NCI-H1105 (cell line): ENCODE measurements at places on chromosomes 12 and 14.

- no peak for DNase-seq
Measured at GRCh38 chr12:60494244-60494643, 898.4 kb downstream of the SLC16A7 start.

- no peak for DNase-seq
Measured at GRCh38 chr14:91270619-91271018, 26.1 kb upstream of the GPR68 start.

- no peak for DNase-seq
Measured at GRCh38 chr12:65900912-65901672, 76.8 kb downstream of the HMGA2 start.

DNA sequence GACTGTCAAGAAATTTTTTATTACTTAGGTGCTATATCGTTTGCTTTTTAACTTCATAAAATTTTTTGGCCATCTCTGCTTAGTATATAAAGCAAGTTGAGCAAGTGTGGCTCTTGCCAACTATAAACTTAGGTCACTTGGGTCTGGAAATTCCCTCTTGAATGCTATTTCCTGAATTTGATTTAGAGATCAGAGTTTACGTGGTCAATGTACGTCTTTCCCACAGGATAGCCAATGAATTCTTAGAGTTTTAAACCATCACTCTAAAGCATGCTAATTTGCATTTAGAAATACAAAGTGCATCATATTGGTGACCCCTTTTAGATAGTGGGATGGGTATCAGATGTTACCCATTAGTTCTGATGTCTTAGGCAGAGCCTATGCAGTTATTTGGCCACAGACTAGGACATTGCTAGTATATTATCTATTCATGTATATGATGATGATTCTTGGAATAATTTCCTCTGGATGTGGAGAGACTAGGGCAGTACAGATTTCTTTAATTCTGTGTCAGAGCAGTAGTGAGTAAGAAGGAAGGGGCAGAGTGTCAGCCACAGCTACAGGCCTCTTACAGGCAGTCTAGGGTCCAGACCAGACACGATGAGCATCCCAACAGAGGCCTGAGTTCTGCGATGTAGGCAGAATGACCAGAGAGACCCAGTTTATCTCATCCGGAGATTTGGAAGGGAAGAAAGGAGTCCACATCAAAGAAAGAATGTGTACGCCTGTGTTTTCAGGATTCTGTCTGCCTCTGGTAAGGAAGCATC is 30.3 kb downstream of the SCN8A start:
- DNase-seq: no peak

DNA sequence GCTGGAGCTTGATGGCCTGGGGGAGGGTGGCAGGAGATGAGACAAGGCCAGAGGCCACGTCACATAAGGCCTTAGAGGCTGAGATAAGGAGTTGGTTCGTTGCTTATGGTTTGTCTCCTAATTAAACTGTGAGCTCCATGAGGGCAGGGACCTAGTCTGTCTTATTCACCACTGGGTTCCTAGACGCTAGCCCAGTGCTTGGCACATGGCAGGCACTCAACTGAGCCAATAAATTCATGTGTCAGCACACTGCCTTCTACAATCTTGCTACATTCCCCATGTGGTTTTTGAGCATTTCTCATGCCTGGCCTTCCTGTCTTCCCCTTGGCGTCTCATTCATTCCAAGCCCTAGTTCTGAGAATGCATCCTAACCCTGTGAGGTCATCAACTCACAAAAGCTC is 92.5 kb upstream of the MED13L start:
- DNase-seq: no peak

DNA sequence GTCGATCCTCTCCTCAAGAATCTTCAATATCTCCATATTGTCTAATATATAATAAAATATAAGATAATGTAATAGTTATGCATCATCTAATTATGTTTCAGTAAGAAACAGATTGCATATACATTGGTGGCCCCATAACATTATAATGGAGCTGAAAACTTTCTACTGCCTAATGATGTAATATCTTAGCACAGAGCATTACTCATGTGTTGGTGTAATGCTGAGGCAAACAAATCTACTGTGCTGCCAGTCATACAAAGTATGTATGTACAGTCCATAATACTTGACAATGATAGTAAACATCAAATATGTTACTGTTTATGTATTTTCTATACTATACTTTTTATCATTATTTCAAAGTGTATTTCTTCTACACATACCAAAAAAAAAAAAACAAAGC is 128.7 kb downstream of the CPNE8 start:
- no peak for DNase-seq

GRCh38 chr14:68502230-68502629 is 290.6 kb downstream of the ZFP36L1 start:
- DNase-seq: no peak

- DNase-seq: no peak
Measured at GRCh38 chr12:45498645-45499044, 230.9 kb upstream of the ARID2 start.

DNA sequence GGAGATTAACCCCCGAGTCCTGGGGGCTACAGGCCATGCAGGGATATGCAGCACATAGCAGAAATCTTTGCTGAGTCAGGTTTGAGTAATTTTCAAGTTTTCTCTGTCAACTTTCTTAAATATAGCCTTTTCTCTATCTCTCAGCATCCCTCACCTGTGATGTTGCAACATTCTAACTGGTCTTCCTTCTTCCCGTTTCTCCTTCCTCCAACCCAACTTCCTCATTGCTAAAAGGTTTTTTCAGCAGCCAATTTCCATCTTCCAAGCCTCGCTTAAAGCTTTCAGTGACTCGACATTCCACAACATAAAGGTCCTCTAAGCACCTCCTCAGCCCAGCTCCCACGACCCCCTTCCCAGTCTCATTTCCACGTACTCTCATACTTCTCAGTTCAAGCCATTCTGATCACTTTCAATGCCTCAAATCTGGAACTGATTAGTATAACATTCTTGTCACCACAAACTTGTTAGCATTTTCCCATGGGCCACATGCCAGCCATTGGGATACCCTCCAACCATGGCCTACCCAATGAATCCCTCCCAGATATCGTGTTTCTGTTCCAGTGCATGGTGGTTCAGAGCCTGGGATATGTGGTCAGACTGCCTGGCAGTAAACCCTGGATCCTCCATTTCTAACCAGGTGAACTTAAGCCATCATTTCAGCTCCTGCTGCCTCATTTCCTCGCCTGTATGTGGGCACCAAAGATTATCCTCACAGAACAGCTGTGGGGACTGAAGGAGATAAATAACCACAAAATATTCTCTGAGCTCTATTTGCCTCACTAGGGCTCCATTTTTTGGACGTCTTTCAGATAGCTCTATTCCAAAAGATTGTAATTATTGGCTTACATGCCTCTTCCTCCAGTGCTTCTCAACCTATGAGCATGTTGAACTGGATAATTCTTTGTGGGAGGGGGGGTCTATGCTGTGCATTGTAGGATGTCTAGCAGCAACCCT is 65.8 kb downstream of the KCNK10 start:
- no peak for DNase-seq

DNA sequence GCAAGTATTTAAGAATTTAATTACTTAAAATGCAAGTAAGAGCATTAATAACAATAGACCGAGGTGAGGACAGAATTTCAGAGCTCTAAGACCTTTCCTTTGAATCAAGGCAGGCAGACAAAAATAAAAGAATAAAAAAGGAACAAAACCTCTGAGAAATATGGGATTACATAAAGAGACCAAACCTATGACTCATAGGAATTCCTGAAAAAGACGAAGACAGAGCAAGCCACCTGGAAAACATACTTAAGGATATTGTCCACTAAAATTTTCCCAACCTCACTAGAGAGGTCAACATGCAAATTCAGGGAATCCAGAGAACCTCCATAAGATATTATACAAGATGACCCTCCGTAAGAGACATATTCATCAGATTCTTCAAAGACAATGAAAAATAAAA is 325.1 kb downstream of the AEBP2 start:
- no peak for DNase-seq

DNA sequence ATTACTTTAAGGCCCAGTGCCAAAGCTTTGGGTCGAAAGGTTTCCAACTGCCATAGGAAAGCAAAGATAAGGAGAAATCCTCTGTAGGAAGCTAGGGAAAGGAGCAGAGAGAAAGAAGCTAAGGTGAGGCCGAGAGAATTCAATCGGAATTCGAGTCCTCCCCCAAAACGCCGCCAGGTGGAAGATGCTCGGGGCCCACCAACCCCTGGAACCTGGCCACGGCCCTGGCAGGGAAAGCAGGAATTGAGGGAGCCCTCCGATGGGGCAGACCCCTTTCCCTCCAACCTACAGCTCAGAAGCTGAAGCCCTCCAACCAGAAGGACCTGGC is 498 bp downstream of the GMFB start:
- DNase-seq: no peak

GRCh38 chr12:89267404-89267803 is 84.9 kb downstream of the DUSP6 start:
- DNase-seq: no peak

DNA sequence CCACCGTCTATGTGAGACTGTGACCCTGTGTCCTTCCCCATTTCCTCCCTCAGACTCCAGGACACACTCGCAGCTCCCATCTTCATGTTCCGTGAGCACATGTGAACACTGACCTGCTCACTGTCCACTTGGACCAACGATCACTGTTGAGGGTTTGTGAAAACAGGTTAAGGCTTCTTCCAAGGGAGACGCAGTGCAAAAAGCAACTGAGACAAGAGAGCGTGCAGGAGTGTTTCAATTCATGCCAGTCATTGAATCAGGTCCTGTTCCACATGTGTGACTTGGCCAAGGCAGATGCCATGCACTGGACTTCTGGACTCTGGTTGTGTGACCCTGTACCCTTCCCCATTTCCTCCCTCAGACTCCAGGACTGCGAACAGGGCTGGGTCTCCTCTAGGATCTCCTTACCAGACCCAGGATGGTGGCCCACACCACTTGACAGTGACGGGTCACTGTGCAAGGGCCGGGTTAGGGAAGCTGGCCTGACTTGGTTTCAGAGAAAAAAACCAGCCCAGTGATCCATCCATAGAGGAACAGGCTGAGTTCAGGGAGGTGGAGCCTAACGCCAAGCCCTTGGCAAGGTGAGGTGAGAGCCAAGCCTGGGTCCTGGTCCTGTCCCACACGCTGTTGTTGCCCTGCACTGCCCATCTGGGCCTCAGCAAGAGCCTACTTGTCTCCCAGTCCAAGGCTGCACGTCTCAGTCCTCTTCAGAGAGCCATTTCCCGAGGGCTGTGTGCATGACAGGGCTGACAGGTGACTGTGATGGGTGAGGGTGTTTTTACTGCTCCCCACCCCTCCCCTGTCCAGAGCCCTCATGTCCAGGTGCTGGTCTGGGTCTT is 5.7 kb upstream of the KRT5 start:
- no peak for DNase-seq

GRCh38 chr12:77118696-77119095 is 53.3 kb upstream of the E2F7 start:
- no peak for DNase-seq

- DNase-seq: no peak
Measured at GRCh38 chr14:81889529-81889928, 355.9 kb upstream of the SEL1L start.

DNA sequence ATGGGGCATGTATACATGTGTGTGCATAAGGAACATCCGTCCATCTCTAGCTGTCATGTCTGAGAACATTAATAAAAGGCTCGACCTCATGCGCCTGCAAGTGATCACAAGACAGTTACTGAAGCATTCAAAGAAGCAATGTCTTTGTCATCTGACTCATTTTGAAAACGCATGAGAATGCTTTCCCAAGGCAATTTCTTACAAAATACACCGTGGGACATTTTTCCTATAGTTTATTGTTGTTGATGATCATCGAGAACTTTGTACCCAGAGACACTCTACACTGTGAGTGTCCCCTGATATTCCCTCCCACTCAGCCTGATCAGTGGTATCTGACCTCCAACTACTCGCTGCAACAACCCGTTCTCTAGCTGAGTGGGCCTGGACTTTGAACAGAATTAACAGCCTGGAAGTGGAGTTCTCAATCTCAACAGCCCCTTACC is 68.1 kb downstream of the ETV6 start:
- DNase-seq: no peak

DNA sequence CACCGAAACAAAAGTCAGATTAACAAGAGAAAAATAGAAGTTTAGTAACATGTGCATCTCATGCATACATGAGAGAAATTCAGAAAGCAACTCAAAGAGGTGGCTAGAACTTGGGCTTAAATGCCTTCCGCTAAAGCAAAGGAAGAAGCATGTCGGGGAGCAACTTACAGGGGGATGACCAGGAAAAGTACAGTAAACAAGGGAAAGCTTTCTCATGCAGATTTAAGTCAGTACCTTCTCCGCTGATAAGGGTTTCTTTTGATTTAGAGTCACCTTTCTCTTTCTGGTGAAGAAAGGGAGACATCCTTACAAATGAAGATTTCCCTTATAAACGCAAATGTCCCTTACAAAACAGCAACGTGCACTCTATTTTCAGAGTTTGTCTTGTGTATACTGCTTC is 6.0 kb upstream of the RNASE6 start:
- no peak for DNase-seq

DNA sequence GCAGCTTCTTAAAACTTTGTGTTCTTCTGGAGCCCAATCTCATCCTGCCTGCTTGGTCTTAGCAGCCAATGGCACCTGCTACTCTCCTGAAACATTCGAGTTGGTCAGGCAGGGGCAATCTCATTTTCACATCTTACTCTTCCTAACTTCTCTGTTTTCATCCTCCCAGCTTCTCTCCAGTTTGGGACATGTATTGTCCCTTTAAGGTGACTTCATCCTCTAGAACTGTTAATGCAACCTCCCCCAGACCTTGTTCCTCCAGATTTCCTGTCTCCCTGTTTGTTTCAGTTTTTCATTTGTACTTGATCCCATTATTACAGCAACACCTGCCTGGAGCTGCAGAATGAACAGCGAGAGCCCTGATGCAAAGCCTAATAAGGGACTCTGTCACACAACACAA is 31.3 kb downstream of the SERPINA11 start:
- no peak for DNase-seq

DNA sequence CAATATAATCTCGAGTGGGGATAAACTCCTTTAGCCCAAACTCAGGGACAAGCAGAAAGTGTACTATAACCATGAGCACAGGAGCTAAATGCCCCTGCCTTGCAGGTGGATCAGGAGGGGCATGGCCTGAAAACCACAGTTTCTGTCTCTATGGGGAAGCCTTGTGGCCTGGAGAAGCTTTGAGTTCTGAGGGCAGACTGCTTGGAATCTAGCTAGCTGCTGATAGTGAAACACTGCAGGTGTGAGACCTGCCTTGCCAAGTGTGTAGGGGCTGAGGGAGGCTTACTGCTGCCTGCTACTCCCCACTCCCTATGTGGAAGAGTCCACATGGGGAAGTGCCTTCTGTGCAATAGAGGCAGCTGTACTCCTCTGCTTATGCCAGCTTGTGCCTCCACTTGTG is 352.3 kb upstream of the OR4E1 start:
- no peak for DNase-seq

- DNase-seq: no peak
Measured at GRCh38 chr14:70006699-70007098, 127.5 kb downstream of the SMOC1 start.

GRCh38 chr14:39154594-39155189 is 15.4 kb downstream of the TRAPPC6B start:
- DNase-seq: no peak

GRCh38 chr14:29836395-29836794 is 91.3 kb downstream of the PRKD1 start:
- DNase-seq: no peak

GRCh38 chr12:49887536-49888401 is 15.9 kb downstream of the FAIM2 start:
- DNase-seq: no peak
